ENCODE measurements at places on chromosomes 7 and 10.

- no peak for DNase-seq
These were observed 45.7 kb downstream of the CXCL12 start for GRCh38 chr10:44339218-44339617.

GRCh38 chr10:129102906-129103693 lies 363.9 kb upstream of the MGMT start:
- no peak for DNase-seq

- DNase-seq = no peak
These were observed 334.6 kb downstream of the CRPPA start for GRCh38 chr7:16086743-16087142.

DNA sequence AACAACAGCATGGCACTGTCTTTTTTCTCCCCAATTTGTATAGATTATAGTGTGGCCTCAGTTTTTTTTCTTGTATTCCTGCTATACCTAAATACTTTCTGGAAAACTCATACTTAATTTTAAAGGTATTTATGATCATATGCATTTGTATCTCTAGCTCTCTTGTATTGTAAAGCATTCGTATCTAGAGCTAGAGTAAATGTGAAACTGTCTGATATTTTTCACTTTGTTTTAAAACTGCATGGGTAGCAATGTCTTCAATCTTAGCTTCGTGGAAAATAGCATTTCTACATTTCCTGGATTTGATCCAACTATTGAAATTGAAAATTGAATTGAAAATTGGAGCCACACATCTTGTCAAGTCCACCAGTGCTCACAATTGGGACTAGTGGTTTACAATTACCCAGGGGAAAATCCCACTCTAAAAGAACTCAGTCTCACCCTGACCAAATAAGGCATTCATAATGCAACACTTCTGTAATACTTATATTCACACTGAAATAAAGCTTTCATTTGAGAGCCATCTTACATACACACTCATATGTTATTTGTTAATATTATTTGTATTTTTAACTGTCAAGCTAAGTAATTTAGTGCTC lies 51.3 kb upstream of the KLF6 start:
- no peak for DNase-seq

DNA sequence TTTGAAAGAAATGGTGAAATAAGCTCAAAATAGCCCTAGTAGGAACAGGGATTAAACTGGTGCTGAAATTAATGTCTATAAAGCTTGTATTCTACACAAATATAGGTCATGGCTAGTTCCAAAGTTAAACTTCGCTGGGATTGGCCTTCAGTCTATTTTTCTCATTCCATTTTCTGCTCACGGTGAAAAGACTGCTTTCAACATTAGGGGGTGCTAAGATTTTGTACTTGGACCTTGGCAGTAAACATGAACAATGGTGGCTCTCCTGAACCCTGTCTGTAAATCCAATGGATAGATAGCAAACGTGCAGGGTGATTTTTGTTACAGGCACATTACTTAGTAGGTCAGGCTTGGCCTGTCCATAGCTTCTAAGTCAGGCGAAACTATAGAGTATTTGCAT lies 36.0 kb upstream of the RSU1 start:
- no peak for DNase-seq

DNA sequence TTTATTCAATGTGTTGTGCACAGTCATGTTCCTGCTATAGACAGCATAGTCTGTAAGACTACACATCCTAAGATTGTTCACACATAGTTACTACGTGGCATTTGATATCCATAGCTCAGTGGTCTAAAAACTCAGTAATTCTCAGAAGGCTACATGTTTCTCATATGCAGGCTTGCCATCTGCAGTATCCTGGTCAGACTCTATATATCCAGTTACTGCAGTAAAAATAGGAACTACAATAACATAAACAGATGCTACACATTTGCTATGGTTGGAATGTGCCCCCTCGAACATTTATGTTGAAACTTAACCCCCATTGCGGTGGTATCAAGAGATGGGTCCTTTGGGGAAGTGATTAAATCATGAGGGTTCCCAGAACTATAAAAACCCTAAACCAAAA lies 1377.8 kb upstream of the LRRTM3 start:
- DNase-seq = no peak

DNA sequence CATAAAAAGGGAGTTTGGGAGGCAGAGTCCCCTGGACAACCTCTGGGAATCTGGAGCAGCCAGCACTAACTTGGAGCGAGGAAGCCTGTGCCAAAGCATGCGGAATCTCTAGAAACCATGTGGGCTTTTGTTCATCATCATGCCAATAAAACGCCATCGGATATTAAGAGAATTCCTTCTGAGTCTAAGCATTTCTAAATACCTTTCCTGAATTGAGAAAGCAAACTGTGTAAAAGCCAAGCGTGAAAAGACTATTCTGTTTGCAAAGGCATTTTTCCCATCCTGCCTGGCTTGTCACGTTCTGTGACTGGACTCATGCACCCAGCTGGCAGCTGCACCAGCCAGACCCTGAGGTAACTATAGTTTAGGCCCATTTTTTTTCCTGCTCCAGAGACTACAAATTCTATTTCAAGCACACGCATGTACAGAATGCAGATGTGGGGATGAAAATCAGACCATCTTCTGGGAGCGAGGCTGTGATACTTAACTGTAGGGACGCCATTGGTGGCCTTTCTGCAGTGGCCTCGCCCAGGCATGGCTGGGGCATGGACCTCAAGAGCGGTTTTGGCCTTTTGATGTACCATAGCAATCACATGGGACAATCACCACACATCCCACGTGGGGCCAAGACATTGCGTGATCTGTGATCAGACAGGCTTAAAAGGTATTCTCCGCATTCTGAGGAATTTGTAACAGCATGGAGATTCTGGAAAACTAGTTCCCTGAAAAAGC lies 218.9 kb downstream of the KIAA1217 start:
- no peak for DNase-seq

DNA sequence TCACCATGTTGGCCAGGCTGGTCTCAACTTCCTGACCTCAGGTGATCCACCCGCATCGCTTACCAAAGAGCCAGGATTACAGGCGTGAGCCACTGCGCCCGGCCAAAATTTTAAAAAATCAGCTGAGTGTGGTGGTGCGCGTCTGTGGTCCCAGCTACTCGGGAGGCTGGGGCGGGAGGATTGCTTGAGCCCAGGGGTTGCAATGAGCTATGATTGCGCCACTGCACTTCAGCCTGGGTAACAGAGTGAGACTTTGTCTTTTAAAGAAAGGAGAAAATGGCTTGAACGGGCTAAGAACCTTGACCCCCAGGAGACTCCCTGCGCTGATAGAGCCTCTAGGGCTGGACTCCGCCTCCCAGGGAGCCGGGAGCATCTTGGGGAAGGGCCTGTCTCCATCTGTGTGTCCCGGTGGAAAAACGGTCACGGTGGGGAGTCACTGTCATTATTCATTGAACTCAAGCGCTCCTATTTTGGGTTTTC lies 760 bp upstream of the KCTD7 start:
- no peak for DNase-seq

DNA sequence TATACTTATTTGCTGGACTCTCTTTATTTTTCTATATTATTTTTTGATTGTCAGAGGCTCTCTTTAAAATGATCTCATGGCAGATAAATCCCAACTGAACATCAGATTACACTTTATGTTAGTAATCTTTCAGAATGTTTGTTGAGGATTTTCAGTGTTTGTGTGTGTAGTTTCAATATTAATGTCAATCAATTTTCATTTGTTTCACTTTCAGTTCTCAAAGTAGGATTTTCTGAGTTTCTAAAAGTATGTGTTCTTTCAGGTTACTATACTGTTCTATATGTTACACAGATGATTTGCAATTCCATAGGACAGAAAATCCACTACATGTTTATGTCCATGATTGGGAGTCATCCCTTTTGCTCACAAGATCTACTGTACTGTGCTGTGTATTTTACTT lies 311.9 kb upstream of the POT1 start:
- DNase-seq = no peak

GRCh38 chr7:54831046-54831643 lies 72.1 kb upstream of the SEC61G start:
- DNase-seq = no peak

DNA sequence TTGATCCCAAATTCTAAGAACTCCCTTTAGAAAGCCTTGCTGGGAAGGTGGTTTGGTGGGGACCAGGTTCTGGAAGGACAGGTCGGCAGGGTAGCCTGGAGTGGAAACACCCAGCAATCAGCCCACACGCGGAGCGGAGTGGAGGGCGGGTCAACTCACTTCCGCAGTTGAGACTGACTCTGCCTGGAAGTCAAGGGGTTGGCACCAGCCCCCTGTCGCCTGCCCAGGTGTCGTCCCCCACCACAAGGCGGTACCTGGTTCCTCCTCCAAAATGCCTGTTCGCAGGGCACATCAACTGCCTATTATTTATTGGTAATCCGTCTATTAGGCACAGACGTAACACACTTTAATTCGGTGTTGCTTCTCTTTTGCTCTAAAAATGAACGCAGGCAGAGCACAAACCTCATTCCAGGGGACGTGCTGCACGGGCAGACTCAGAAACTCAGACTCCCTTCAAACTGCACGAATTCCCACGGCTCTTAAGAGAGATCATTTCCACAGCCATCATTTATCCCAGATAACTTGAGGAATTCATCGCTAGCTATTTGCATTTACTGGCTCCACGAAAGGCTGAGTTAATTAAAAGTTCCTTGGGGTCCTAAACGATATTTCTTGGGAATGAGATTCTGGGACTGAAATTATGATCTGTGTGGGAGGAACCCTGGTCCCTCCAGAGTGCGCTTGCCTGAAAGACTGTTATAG lies 248.2 kb upstream of the PPP2R2D start:
- no peak for DNase-seq

- DNase-seq = no peak
These were observed 57.8 kb downstream of the EVX1 start for GRCh38 chr7:27300421-27300820.

GRCh38 chr7:91082852-91083495 lies 181.3 kb upstream of the FZD1 start:
- no peak for DNase-seq

DNA sequence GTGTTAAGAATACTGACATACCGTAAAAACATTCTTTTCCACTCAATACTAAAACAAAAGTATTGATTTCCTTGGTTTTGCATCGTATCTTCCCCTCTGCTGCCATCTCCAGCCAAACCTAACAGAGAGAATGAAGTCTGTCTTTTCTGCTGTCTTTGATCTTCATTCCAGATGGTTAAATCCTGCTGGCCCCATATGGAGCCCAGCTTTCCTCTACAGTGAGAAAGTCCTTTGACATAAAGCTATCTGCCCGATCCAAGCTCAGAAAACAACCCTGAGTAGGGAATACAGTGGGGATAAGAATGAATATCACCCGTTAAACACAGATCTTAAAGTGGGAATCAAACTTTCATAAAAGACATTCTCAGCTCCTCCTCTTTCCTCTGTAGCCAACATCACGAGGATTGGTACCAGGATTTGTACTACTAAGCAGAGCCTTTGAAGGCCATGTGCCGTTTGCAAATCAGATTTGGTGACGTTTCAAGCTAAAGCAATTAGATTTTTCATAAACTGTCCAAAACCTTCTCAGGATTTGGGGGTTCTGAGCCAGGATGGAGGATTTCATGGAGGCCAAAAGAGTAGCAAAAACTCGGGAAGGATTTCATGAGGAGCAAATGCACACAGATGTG lies 30.8 kb upstream of the GPAM start:
- no peak for DNase-seq

GRCh38 chr10:71161425-71161824 lies 50.9 kb upstream of the UNC5B start:
- no peak for DNase-seq

DNA sequence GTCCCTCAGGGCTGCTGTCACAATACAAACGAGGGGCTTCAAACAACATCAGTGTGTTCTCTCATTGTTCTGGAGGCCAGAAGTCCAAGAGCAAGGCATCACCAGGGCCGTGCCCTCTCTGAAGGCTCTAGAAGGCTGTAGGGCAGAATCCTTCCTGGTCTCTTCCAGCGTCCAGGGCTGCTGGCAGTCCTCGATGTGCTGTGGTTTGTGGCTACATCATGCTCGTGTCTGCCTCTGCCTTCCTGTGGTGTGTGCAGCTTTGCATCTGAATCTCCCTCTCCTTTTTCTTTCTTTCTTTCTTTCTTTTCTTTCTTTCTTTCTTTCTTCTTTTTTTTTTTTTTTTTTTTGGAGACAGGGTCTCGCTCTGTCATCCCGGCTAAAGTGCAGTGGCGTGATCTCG lies 103.5 kb downstream of the INSYN2A start:
- no peak for DNase-seq

DNA sequence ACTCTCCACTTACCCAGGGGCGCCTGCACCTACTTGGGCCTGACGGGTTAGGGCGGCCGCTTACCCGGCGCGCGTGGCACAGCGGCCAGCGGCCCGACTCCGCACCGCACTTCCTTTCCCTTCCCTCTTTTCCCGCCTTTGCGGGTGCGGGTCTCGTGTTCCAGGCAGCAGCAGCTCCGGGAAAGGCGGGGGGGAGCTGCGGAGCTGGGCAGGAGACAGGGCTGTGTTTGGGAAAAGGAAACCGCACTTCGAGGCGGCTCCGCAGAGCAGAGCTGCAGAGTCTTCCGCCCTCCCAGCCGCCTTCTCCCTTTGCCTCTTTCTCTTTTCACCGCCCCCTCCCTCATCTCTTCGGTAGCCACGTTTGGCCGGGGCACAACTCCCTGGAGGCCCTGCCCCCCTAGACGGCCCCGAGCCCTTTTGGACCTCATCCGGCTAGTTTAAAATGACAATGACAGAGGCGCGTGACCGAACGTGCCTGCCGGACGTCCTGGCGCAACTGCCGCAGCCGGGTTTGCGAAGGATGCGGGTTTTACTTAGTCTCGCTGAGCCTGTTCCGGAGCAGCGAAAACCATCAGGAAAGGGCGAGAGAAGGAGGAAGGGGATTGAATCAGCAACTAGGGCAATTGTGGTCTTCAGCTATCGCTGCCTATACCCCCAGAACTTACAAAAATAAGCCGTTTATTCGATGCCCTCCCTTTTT lies 7.9 kb upstream of the PAX2 start:
- DNase-seq = no peak

GRCh38 chr7:29315122-29315891 lies 120.7 kb downstream of the CHN2 start:
- DNase-seq = no peak

DNA sequence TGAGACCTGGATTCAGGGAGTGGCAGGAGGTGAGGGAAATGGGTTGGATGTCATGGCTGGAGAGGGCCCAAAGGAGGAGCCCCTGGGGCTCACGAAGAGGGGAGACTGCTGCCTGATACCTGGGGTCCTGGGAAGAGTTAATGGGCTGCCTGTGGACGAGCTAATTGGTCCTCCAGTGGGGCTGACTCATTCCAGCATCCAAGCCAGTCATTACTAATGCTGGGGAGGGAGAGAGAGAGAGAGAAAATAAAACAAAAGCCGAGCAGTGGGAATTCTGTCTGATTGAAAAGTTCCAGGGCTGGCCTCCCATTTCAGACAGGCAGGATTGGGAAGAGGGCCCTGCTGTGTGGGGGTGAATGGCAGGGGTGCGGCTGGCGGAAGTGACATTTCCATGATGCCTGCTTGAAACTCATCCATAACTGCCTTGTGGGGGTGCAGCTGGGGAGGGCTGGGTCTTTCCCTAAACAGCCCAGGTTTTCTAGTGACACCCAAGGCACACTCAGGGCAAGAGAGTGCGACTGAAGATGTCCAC lies 297.8 kb downstream of the RPS24 start:
- DNase-seq = no peak

GRCh38 chr10:80945264-80945880 lies 407.7 kb downstream of the SH2D4B start:
- DNase-seq = no peak

- no peak for DNase-seq
These were observed 892.0 kb upstream of the CELF2 start for GRCh38 chr10:10125676-10126075.
